ENCODE measurements at places on chromosomes 7 and 10.

DNA sequence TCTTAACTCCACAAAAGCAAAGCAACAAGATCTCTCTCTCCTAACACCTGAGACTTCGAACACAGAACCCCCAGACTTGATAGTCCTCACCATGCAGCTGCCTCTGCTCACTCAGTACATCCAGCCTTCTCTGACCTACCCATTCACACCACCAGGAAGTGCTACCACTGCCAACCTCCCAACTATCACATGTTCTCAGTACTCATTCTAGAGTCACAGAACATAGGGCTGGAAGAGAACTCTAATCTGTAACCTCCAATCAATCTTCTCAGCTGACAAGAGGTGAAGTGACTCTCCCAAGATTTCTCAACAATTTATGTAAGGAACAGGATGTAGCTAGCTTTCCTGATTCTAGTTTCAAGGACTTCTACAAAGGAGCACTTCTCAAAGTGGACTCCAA, 3.8 kb downstream of the NUDCD3 start:
- peak; percentile 23 for DNase-seq

DNA sequence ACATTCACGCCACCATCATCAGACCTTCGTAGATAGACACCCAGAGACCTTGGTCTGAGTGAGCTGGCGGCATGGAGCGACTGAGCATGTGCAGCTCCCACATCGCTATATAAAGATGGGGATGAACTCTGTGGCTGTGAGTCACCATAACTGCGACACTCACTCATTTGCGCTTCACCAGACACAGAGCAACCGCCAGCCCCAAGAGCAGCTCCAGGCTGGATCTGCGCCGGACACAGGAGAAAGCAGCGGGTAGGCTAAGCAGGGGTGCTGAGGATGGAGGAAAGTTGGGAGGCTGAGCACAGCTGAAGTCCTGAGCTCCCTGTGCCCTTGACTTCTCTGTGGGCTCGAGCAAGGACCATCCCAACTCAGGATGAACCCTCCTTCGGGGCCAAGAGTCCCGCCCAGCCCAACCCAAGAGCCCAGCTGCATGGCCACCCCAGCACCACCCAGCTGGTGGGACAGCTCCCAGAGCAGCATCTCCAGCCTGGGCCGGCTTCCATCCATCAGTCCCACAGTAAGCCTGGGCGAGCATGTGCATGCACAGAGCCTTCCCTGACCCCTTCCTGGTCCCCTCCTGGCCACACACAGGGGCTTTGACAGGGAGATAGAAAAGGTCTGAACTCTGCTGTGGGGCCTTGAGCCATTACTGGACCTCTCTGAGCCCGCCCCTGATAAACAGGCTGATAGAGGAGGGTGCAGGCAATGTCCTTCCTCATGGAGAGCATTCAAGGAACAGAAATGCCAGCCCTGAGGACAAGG, at the start of gene OPN4:
Gene OPN4 (plus strand): TSS at position 137 of the 762 bp plus-strand sequence. CDS start 237 bp downstream, at position 374.
- no peak for DNase-seq

DNA sequence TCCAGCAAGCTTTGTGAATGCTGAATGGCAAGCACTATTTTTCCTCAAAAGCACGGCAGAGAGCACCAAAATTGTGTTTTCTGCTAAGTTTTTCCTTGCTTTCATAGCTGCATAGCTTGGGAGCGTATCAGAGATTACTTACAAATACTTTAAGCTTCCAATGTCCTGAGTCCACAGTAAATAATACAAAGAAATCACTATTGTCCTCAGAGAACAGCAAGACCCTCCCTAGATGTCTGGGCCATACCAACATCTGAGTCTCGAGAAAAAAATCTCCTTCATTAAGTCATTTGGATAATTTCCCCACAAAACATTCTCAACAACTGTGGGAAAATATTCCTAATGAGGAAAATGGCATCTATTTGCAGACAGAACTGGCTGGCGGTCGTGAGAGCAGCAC, 41.7 kb downstream of the SGMS1 start:
- peak; percentile 14 for DNase-seq

DNA sequence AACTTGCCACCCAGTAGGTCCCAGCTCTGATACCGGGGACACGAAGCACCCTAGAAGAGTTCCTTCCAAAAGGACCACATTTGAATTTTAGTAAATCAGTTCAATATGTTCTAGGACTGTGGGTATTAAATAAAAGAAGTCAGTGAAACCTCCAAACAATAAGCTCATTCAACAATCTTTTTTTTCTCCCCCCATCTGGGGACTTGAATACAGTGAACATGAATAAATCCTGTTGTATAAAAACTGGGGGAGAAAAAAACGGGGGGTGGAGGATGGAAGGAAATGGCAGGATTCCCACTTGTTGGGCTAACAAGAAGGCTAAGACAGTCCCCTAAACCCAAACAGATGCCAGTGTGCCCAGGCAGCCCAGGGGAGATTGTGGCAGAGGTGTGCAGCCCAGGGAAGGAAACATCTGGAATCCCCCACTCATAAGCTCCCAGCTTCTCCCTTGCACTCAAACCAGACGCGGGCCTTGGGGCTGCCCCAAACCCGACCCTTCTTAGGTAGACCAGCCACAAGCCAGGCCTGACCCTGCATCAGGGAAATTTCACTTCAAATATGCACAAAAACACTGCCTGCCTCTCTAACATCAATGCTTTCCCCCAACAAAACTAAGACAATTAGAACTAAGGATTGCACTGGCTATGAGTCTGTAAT, 8.8 kb downstream of the AFAP1L2 start:
- no peak for DNase-seq

DNA sequence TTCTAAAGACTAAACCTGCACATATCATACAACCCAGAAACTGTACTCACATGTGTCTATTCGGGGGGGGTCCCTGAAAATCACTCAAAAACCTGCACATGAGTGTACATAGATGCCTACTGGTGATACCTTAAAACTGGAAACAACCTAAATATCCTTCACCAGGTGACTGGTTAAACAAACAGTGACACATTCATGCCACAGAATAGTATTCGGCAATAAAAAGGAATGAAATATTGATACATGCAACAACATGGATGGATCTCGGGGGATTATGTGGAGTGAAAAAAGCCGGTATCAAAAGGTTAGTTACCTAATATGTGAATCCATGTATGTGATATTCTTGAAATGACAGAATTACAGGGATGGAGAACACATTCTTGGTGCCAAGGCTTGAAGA, 32.1 kb upstream of the EGFR start:
- DNase-seq: no peak

- DNase-seq: no peak
Observed at GRCh38 chr10:13670311-13670710, 83.5 kb downstream of the PRPF18 start.

- peak; percentile 97 for DNase-seq
Observed at GRCh38 chr7:47783456-47784223, 164.6 kb downstream of the PKD1L1 start.

- DNase-seq: no peak
Observed at GRCh38 chr7:27424231-27424630, 181.6 kb downstream of the EVX1 start.

- DNase-seq: peak; percentile 20
Observed at GRCh38 chr7:66070222-66070621, 5.4 kb upstream of the ASL start.

DNA sequence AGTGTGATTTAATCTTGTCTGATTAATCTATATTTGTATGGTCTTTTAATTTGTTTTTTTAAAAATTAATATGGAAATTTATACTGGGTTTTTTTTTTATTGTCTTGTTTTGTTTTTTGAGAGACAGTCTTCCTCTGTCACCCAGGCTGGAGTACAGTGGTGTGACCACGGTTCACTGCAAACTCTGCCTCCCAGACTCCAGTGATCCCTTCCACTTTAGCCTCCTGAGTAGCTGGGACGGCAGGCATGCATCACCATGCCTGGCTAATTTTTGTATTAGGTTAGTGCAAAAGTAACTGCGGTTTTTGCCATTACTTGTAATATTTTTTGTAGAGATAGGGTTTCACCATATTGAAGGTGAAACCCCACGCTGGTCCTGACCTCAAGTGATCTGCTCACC, 73.1 kb downstream of the TET1 start:
- DNase-seq: no peak
